ENCODE measurements at places on chromosomes 12 and 14. TPM values are rescaled to one million over a fixed set of nuclear protein-coding genes. Genes with fewer than 3 reads are reported as not detected.

DNA sequence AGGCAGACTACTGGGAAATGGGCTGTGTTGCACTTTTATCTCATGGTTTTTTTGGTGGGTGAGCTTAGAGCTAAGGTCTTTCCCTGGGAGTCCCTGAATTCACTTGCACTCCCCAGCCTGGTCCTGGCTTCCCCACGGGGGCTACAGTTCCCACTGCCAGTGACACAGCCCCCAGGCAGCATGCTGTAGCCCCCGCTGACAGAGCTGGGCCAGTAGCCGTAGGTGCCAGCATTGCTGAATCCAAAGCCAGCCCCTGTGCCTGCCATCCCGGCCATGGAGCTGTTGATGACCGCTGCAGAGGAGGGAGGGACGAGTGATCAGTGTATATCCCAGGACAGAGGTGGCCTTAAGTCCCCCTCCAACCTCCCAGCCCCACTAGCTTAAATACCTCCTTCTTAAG, 6.9 kb upstream of the KRT72 start:
- DNase-seq: no peak

Gene RHOJ
- 3.7 TPM for polyA plus RNA-seq

Gene NDRG2
- 762 TPM for polyA plus RNA-seq

DNA sequence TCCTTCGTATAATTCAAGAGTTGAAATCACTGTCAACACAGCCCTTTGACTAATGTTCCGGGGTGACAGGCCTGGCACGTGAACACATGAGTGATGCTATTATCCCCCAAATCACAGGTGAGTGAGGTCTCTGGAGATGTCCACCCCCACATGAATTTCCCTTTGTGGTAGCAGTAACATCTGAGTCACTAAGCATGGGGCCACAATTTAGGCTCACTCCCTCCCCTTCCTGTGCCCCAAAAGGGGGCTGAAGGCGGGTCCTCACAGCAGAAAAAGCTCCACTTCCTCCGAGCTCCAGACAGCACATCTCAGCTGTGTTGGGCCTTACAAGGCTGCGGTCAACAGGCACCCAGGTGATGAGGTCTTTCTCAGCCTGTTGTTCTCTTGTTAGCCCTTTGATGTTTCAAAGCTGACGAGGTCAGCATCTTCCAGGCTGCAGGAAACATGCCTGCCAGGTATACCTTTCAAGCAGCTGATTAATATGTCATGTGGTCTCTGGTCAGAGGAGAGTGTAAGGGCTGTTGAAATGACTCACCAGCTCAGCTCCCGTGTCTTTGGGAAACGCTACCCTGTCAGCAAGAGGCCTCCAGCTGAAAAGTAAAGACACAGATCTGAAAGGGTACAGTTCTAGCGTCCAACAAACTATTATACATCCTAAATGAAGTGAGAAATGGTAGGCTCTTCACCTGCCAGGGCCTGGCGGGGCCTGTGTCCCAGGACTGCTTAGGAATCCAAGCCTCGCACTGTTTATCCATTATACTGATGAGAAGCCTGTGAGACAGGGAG, 107.3 kb downstream of the ZFP36L1 start:
- DNase-seq: no peak

GRCh38 chr12:108798551-108799221, 58.7 kb downstream of the SSH1 start:
- no peak for DNase-seq

DNA sequence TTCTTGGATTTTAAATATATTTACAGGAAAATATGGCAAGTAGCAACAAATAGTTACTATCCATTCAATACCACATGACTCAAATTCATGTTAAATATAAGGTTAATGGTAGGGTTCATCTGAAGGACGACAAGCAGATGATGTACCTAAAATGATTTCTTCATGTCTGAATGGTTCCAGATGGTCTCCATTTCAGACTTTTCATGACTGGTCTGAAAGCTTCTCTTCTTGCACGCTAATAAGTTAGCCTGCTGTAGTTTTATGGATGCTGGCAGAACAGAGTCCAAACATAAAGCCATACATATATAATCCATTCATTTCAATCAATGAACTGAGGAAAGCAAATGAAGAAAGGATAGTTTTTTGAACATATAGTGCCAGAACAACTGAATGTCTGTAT, 257.0 kb upstream of the MGAT4C start:
- DNase-seq: no peak

DNA sequence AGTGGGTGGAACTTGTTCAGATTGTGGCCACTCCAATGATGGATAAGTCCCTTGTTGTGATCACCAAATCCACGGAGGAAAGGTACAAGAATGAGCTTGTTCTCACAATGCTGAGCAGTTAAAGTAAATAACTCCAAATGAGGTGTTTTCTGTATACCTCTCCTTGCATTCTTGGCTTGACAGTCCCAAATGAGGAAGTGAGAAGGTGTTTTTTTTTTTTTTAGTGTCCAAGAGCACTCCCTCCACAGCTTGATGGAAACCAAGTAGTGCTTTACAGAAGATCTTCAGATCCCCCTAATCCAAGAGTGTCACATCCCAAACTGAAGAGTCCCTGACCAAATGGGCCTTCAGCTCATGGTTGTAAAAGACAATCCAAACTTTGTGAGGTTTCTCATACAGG, 153.6 kb downstream of the ATP23 start:
- no peak for DNase-seq

- no peak for DNase-seq
Measured at GRCh38 chr12:1517007-1517406, 77.4 kb downstream of the FBXL14 start.

GRCh38 chr14:22471545-22472121, 117.4 kb downstream of the DAD1 start:
- no peak for DNase-seq

Gene GUCY2C
- 0.13 TPM for polyA plus RNA-seq

DNA sequence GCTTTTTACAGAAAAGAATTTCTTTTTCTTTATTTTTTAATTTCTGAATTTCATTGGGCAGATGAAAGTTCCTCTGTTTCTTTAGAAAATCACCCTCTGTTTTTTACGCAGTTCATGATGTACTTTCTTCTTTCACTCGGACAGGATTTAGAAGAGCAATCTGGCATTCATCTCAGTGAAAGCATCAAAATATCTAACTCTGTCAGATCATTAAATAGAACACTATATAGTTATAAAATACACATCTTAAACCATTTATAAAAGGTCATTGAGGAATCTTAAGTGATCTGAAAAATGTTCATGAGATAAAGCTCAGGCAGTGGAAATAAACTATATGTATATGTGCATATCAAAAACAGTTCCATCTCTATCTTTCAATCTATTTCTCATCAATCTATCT, 3.9 kb downstream of the IFNG-AS1 start:
- DNase-seq: no peak

Gene PLD4
- polyA plus RNA-seq: not detected

GRCh38 chr12:43287706-43288383, 264.2 kb downstream of the ADAMTS20 start:
- no peak for DNase-seq

Gene RDH12
- polyA plus RNA-seq: not detected

Gene RHNO1
- 3.1 TPM for polyA plus RNA-seq

- no peak for DNase-seq
Measured at GRCh38 chr12:47556261-47557030, 149.4 kb downstream of the RPAP3 start.

DNA sequence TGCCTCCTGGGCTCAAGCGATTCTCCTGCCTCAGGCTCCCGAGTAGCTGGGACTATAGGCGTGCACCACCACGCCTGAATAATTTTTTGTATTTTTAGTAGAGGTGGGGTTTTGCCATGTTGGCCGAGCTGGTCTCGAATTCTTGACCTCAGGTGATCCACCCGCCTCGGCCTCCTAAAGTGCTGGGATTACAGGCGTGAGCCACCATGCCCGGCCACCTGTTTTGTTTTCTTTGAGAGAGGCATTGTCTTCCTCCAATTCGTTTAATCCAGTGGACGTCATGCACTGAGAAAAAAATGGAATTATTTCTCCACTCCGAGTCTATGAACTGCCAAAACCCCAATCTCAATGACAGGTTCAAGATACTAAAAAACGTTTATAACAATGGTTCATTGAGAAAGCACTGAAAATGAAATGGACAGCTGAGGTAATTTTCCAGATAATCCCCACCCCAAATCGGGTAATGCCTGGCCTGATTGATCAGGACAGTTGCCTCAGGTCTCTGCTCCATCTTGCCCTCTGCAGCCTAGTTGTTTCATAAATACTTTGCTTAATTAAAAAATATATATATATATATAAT, 132.7 kb upstream of the PARP11 start:
- no peak for DNase-seq

- peak; percentile 57 for DNase-seq
Measured at GRCh38 chr12:91355150-91356006, 172.8 kb upstream of the DCN start.

Gene GCH1
- polyA plus RNA-seq: 1.0 TPM

DNA sequence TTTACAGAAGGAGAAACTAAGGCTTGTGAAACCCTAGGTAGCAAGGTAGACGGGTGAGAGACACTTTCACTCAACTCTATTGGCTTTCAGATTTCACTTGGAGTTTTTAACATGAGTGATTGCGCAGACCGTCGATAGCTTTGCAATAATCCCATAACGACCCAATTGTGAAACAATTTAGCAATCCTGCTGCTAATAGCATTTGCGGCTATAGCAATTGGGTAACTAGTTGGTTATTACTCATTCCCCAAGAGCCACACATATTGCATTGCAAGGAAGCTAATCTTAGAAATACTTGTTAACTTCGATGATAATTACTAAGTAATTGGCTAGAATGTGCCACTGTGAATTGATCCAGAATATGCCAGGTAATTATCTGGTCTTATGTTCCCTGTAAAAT, 159.9 kb upstream of the NOS1 start:
- no peak for DNase-seq

DNA sequence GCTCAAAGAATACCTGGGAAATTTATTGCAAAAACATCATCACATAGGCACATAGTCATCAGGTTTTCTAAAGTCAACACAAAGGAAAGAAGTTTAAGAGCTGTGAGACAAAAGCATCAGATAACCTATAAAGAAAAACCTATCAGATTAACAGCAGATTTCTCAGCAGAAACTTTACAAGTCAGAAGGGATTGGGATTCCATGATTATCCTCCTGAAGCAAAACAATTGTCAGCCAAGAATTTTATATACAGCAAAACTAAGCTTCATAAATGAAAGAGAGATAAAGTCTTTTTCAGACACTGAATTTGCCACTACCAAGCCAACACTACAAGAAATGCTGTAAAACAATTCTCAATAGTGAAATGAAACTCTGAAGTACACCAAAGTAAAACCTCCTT, 28.8 kb upstream of the LGR5 start:
- DNase-seq: no peak

Gene NKX2-1
- not detected for polyA plus RNA-seq

GRCh38 chr12:113912760-113913329, 53.3 kb downstream of the RBM19 start:
- peak; percentile 69 for DNase-seq

Gene SDSL
- polyA plus RNA-seq: 0.53 TPM

Gene PTGDR
- 0.18 TPM for polyA plus RNA-seq

DNA sequence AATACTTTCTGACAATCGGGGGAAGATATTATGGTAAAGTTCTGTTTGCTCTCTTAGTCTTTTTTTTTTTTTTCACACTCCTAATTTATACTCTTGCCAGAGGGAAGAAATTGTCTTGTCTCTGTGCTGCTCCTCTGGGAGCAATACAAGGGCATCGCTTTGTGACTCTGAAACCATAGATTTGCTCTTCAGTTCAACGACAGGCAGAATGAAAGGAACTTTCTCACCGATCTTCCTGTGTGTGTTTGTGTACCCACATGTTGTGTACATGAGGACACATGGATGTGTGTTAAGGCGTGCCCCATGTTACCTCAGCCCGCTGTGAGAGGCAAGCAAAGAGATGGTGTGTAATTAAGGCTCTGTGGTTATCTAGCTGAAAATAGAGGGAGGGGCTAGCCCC, 457.6 kb downstream of the EGLN3 start:
- no peak for DNase-seq

- no peak for DNase-seq
Measured at GRCh38 chr12:30753751-30754382, 884 bp downstream of the CAPRIN2 start.

DNA sequence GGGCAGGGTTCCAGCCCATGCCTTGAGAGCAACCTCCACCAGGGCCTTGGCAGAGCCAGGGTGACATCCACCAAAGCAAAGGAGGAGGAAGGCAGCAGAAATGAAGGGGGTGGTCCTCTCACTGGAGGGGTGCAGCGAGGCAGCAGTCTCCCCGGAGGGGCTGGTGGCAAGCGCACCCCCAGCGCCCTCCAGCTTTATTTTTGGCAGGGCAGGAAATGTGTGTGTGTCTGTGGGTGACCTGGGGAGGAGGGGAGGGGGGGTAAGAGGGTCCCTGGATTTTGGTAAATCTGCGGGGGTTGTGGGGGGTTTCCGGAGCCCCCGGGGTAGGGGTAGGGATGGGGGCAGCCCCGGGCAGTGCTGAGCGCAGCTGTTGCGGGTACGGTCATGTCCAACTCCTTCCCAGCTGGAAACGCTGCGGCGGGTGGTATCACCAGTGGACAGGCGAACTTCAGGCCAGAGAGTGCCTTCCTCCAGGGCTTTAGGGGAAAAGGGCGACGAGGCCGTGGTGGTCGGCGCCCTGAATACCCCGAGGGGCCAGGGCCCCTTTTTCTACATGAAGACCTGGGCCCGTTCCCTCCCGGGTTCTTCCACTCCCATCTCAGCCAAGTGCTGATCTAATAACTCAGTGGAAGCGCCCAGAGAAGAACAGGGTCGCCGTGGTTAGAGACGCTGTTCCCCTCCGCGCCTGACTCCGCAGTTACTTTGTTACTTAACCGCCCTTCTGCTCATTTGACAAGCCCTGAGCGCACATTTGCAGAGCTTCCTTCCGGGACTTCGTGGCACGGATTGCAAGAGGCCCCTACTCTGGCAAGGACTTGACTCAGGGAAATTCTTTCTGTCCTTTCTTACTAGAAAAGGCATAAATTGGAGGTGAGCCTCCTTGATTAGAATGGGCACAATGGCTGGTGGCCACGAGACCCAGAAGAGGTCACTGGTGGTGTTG, 55.2 kb downstream of the FOS start:
- peak; percentile 65 for DNase-seq

DNA sequence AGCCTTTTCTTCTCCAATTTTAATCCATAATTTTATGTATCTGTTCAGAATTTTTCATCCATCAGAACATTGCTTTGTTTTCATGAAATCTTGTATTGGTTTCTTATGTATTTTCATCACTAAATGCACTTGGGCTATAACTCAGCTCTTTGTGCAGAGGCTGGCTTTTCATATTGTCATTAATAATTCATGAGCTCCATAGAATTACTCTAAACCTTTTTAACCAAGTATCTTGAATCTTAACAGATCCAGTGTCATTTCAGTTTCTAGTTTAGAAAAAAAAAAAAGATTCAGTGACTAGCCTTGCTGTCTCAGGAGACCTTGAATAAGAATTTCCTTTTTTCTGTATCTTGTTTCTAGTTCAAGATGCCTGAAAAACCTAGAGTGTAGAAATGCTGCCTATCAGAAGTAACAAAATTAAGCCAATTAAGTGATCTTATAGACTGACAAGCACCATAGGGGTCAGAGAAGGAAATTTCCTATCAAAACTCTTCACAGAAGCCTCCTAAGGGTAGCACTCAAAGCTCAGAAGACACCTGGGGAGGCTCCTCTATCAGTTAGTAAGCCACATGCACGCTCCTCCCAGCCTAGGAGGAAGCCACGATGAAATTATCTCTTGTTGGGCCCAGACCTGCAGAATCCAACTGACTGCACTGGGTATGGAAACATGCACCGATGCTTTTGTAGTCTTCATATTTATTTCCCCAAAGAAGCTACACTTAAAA, 163.4 kb downstream of the KICS2 start:
- no peak for DNase-seq

Measured in psoas muscle (tissue), 8 donors.